ENCODE measurements at places on chromosomes 16 and 17.

DNA sequence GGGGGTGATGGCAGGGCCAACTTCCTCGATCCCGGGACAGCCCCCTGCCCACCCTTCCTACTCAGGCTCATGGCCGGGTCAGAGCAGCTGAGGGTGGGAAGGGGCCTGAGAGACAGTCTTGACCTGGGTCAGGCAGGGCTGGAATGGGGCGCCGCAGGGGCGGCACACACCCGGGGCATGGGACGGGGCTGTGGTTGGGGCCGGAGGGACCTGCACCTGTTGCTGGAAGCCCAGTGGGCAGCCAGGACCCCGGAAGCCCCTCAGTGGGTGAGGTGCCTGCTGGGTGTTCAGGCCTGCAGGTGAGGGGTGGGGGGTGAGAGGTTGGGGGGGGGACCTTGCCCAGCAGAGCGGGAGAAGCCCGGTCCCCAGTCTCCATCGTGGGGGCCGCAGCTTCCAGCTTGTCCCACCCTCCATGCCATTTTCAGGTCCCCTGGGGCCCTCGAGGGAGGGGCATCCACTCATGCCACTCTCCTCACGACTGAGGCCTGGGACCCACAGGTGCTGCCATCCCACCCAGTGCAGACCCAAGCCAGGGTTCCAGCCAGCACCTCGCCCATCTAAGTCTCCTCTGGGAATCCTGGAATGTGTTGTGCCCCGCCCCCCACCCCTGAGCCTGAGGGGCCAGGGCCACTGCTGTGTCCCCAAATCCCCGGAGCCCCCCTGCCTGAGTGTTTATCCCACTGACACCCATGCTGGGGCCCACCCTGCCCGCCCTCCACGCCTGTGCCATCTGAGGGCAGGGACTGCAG is 43.4 kb upstream of the ACSF3 start:
- no peak for DNase-seq

DNA sequence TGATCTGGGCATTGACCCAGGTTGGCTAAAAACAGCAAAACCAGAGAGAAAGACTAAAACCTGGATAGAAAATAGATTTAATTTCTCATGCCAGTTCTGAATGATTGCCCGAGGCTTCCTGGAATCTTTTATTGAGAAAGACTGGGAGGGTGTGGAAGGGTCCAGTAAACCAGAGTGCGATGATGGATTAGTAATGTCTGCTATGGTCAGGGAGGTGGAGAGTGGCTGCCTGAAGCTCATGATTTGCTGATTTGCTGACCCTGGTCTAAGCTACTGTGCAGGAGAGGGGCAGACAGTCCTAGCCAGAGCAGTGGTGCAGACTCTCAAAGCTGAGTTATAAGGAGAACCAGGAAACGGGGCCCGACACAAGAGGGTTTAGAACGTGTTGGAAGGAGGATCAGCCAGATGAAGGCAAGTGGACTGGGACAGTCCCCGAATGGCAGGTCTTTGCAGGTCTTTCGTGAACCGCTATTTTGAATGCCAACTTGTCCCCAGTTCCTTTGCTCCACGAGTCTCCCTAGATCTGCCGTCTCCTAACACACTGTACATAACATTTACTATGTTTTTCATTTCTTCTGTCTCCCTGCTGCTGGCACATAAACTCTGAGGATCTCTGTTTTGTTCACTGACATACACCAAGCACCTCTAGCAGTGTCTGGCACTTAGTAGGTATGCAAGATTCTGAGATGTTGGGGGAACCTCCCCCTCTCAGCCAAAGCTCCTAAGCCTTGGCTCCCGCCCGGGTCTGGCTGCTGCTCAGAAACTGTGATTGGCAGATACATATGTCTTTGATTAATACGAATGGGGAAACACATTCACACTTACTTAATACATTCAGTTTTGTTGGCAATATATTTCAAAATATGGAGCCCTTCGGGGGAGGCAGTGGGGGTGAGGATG is 237.3 kb upstream of the TNRC6C start:
- DNase-seq: no peak

DNA sequence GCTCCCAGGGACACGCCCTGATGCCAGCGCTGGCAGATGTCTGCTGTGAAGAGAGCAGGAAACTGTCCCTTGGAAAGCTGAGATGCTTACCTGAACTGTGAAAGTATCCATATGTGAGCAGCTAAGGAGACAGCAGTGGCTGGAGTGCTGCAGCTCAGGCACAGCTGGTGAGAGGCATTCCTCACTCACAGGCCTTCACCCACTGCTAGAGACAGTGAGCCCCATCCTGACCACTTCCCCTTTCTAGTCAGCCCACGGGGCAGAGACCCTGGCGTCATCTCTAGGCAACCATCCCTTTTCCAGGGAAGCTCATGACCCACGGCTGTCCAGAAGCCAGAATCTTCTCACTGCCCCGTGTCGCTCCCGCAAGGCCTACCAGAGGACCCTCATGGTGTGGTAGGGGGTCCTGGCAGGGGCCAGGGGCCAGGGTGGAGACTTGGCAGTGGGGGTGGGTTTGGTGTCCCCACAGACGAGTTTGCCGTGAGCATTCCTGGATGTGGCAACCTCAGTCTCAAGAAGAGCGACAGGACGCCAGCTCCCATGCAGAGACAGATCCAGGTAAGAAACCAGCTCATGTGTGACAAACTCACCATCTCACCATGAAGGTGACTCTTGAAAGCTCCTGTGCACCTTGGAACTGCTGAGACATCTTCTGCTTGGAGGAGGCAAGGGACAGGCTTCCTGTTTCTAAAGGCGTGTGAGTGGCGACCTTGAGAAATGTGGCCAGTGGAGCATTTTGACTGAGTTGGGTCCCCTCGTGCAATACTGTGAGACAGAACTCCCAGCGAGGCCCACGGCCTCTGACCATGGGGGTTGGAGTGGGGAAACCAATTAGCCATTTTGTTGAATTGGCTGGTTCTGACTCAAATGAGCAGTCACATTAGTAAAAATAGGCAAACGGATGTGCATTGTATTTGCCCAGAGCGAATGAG is at the start of gene SCIMP:
Gene SCIMP (minus strand): TSS at position 216 of the 932 bp plus-strand sequence. CDS start 105 bp downstream, at position 111.
- DNase-seq: peak; percentile 92

GRCh38 chr17:31604936-31605335 is 213.5 kb downstream of the RAB11FIP4 start:
- DNase-seq: no peak

DNA sequence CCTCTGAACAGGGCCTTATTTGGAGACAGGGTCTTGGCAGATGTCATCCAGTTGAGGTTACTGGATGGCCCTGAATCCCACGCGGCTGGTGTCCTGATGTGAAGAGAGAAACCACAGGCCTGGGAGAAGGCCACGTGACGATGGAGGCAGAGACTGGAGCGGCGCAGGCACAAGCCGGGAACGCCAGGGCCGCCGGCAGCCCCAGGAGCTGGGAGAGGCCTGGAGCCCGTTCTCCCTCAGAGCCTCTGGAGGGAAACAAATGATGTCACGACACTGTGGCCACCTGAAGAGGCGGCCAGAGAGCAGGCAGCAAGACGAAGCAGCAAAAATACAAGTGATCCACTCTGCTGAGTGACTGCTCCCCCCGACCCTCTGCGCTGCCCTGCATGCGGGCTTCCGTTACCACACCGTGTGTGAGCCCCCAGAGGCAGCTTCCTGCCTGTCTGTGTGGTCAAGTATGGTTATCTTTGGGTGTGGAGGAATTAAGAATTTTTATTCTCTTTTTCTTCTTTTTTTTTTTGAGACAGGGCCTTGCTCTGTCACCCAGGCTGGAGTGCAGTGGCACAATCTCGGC is 11.6 kb downstream of the CD7 start:
- no peak for DNase-seq

Measured in inflammatory macrophage treated with lipopolysaccharide for 1 hour (primary cell).